ENCODE measurements at places on chromosomes 4 and X.

- no peak for DNase-seq
These were observed 1.4 kb downstream of the CCNI start for GRCh38 chr4:77074381-77074831.

GRCh38 chr4:74777531-74777930 lies 16.8 kb downstream of the BTC start:
- no peak for DNase-seq

DNA sequence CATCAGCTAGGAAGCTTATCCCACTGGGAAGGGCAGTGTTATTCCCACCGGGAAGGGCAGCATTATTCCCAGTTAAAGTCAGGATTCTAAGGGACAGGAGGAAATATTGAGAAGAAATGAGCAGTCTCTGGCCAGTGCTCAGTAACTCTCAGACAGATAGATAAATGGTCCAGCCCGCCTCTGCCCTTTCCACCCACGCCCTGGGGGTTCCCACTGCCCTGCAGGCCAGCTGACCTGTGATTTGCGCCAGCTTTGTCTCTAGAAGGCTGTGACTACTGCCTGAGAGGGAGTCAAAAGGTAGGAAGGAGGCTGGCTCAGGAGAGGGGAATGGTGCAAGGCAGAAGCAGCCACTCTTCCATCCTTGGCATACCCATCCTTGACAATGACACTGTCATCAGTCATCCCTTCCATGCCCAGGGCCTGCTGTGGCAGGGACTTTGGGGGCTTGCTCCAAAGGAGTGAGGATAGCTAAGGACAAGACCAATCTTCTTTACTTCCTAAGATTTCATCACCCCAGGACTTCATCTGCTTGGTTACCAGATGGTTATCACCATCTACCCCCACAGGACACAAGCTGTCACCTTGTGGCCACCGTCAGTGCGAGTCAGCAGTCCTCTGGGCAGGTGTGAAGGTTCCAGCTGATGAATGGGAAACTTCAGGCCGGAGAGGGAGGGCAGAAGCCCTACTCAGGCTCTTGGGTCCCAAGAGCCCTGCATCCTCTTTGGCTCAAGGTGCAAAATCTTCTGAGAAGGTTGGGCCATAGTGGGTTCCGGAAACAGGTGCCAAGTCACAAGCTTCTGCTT lies 49.5 kb downstream of the SEPSECS start:
- no peak for DNase-seq

DNA sequence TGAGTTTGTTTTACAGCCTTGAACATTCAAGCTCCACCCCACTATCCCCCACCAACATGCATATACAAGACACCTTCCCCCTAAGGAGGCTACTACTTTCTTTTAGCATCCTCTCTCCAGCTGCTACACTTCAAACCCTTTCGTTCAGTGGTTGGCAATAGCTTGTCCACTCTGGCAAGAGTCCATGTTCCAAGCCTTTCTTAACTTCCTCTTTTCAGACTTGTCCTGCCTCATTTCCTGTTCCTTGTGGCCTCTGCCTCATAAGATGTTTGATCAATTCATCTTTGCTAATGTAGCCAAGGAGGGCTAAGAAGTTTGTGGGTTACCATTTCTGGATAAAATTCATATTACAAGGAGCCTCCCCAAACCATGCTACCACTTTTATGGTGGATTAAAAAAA lies 20.8 kb upstream of the ZCCHC12 start:
- DNase-seq, result peak; percentile 87

DNA sequence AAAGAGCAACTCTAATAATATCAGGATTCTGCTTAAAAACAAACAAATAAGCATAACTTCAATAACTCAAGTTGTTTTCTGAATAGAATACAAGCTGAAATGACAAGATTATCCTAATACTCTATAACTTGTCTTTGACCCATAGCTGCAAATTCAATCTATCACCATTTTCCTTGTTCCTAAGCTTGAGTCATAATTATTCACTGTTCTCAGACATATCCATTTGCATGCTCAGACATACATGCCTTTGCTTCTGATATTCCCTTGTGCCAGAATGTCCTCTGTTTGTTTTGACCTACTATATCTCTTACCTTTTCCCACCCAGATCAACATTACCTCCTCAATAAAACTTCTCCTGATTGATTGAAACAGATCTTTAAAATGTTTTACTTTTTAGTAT lies 109.7 kb downstream of the SNCA start:
- DNase-seq, result no peak
